ENCODE measurements at places on chromosomes 3 and 15.

DNA sequence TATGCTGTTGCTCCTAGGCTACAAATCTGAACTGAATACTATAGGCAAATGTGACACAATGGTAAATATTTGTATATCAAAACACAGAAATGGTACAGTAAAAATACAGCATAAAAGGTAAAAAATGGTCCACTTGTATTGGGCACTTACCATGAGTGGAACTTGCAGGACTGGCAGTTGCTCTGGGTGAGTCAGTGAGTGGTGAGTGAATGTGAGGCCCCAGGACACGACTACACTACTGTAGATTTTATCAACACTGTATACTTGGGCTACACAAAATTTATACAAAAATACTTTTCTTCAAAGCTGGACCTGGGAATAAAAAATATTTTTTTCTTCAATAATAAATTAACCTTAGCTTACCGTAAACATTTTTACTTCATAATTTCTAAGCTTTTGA is 41.6 kb upstream of the DUT start:
- DNase-seq, result no peak

GRCh38 chr3:39106281-39106811 is 1.1 kb downstream of the GORASP1 start:
- DNase-seq, result no peak

GRCh38 chr15:30872341-30872748 is 31.4 kb upstream of the FAN1 start:
- DNase-seq, result no peak

DNA sequence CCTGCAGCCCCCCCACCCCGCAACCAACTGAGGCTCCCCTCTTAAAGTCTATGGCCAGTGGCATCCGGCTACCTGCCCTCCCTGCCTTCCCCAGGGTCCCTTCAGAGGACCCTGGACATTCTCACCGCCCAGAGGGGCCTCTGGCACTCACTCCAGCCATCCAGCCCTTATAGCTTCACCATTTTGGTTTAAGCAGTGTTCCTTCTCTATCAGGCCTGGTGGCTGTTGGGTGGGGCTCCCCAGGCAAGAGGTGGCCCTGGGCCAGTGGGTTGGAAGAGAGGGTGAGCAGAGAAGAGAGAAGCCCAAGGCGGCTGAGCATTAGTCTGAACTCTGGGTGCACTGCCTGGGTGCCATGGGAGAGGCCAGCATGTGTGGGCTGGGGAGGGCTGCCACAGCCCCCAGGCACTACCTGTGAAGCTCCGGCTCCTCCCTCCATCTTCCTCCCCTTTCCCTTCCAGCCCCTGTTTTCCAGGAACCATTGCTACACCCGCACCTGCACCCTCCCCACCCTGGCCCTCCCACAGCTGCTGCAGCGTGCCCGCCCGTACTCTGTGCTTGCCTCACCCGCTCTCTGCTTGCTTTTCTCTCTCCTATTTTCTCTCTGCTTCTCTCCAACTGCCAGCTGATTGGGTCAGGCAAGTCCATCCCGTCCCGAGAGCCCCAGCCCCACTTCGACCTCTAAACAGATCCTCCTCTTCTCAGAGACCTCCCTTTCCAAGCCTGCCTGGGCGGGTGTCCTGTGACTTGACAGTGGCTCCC is 168.2 kb downstream of the TBC1D2B start:
- no peak for DNase-seq

GRCh38 chr3:86951322-86951721 is 39.6 kb downstream of the VGLL3 start:
- DNase-seq, result no peak
